NCI-H446 (cell line): ENCODE measurements at places on chromosomes 4 and X.

GRCh38 chr4:37799941-37800554, 26.4 kb upstream of the PGM2 start:
- DNase-seq: no peak

DNA sequence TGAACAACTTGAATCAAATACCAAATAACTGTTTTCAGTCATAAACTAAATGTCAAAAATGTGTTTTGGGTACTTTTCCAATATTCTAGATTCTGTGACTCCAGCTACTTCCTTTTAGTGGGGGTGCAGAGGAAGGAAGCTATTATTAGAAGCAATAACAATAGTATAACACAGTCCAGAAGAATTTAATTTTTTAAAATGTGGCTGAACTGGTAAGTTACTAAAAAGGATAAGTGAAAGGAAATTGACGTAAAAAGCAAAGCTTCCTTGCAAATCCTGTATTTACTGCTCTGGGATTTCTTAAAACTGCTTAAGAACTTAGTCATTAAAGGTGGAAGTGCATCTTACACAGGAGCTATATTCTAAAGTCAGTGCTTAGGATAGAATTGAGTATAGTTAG, 53.2 kb downstream of the MOSPD2 start:
- DNase-seq: no peak

GRCh38 chrX:3442691-3443090, 96.2 kb upstream of the MXRA5 start:
- DNase-seq: peak; percentile 90

- no peak for DNase-seq
Observed at GRCh38 chr4:41413670-41414411, 124.1 kb upstream of the LIMCH1 start.

DNA sequence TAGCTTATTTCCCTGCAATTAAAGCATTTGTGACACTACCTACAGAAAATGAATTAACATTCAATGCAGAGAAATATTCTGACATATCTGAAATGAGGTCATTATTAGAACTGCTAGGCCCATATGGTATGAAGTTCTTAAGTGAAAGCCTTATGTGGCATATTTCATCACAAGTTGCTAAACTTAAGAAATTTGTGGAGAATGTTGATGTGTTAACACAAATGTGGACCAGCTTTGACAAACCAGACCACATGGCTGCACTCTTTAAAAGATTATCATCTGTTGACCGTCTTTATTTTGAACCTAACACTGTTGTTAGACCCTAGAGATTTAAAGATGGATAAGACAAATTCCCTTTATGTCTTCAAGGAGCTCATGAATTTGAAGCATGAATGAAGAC, 1024.1 kb downstream of the RPA4 start:
- no peak for DNase-seq

- no peak for DNase-seq
Observed at GRCh38 chrX:72387247-72387646, 81.5 kb upstream of the CITED1 start.

GRCh38 chr4:112927544-112927943, 121.9 kb upstream of the ANK2 start:
- DNase-seq: no peak
